ENCODE measurements at places on chromosomes 12 and 14.

DNA sequence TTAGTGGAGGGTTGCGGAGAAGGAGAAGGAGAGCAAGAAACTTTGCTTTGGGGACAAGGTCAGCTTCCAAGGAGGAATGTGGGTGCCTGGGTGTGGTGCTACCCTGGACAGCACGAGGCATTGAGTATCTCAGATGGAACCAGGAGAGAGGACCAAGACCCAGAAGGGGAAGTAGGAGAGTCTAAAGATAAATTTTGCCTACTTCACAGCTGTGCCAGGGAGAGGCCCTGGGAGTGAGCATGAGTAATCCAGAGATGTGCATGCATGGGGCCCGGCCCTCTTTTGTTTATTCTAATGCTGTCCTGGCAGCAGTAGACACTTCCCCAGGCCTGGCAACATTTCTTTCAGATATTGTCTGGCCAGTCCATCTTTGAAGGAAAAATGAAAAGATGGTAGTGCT lies 49.5 kb upstream of the GNPNAT1 start:
- no peak for DNase-seq

DNA sequence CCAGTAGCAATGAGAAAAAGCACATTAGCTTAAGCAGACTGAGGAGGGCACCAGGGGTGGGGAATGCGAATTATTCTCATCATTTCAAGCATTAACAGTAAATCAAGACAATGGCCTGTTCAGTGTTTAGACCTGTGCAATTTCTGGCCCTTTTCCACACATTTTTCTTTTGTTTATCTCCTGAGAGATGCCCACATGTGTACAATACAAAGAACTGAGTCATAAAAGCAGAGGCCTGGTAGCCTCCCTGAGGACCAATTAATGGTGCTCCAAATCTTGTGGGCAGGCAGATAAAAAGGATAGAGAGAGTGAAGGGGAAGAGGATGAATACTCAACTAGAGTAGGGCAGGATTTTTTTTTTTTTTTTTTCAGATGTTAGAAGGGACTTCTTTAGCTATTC lies 480.8 kb downstream of the RERGL start:
- DNase-seq: no peak

DNA sequence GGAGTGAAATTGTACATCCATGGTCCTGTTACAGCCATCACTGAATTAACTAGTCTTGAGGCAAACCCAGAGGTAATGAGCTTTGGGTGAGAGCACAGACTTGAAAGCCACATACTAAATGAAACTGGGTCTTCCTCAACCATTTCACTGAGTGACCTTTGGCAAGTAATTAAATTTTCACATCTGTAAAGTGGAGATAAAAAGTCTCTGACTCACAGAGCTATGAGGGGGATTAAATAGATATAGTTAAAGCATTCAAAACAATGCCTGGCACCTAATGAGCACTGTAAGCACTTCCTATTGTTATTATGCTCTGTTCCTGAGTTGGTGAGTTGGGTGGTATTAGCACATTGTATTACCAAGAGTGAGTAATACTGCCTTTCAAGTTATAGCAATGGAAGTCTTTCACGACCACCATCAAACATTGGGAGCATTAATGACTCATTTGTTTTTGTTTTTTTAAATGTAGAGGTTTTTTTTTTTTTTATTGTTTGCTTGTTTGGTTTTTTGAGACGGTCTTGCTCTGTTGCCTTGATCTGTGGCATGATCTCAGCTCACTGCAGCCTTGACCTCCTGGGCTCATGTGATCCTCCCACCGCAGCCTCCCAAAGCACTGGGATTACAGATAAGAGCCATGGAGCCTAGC lies 12.5 kb upstream of the STRN3 start:
- no peak for DNase-seq

DNA sequence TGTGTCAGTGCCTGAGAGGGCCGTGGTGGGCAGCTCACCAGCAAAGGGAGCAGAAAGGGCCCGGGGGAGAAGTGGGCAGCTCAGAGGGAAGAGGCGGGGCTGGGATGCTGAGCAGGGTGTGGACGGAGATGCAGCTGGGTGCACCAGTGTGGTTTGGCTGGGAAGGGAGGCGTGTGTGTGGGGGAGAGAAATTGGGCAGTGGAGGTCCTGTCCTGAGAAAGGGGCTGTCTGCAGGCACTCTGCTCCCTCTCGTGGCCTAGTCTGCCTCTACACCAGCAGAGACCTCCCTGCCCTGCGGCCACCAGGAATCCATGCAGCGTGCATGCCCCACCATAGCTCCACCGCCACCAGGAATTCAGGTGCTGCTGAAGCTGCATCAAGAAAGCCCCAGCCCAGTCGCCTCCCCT lies 6.4 kb downstream of the TMEM121 start:
- DNase-seq: no peak

DNA sequence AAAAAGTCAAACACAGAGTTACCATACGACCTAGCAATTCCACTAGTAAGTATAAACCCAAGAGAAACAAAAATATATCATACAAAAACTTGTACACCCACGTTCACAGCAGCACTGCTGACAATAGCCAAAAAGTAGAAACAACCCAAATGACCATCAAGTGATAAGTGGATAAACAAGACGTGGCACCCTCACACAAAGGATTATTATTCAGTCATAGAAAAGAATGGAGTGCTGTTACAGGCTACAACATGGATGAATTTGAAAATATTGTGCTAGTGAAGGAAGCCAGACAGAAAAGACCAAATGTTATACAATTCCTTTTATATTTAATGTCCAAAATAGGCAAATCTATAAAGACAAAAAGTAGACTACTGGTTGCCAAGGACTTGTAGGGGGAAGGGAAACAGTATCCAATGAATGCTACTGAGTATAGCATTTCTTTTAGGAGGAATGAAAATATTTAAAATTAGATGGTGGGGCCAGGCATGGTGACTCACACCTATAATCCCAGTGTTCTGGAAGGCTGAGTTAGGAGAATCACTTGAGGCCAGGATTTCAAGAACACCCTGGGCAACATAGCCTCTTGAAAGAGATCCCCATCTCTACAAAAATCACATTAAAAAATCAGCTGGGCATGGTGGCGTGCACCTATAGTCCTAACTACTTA lies 41.9 kb downstream of the SPTLC2 start:
- DNase-seq: no peak

- peak; percentile 46 for DNase-seq
These were observed 86.3 kb downstream of the VWF start for GRCh38 chr12:6038160-6038559.

DNA sequence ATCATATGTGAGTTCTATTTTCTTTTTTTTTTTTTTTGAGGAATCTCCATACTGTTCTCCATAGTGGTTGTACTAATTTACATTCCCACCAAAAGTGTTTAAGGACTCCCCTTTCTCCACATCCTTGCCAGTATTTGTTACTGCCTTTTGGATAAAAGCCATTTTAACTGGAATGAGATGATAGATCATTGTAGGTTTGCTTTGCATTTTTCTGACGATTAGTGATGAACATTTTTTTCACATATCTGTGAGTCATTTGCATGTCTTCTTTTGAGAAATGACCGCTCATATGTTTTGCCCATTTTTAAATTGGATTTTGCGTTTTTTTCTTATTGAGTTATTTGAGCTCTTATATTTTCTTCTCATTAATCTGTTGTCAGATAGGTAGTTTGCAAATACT lies 394.8 kb downstream of the LRFN5 start:
- no peak for DNase-seq

Measured in CD4-positive, alpha-beta T cell treated with Interleukin-12 subunit alpha and Interleukin-12 subunit beta, for 1 hour (primary cell).